ENCODE measurements at places on chromosomes 2 and 18. TPM values are rescaled to one million over a fixed set of nuclear protein-coding genes. Genes with fewer than 3 reads are reported as not detected.

The TWSG1 gene
- 35.7 TPM for total RNA-seq

The EN1 gene
- total RNA-seq = not detected

- no peak overlapping the region for H3K4me3 ChIP-seq
- H3K27me3 ChIP-seq = no peaks in the 10 kb centered on the region
- no peak overlapping the region for H3K27ac ChIP-seq
- no peaks in the 10 kb centered on the region for H3K4me1 ChIP-seq
- no peak for DNase-seq
These were observed 743.6 kb upstream of the FANCL start for GRCh38 chr2:58984731-58985130.

- no peak overlapping the region for H3K27ac ChIP-seq
- no peak for DNase-seq
- no peak overlapping the region for H3K4me3 ChIP-seq
These were observed 188.3 kb downstream of the ANKRD30B start for GRCh38 chr18:14936313-14936712.

DNA sequence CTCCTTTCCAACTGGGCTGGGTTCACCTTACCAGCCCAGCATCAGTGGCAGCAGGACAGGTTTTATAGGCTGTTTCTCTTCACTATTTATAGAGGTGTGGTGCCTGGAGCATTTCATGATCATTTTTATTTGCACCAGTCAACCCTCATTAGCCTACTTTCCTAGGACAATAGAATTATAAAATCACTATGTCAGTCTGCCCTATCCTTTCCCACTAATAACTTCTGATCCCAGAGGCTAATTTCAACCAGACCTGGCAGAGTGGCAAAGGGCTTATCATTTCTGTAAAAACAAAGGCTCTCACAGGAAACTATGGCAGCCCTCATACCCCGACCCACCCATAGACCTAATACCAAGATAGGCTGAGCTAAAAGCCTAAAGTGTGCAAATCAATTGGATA, 243.5 kb upstream of the TMEFF2 start:
- H3K27ac ChIP-seq = no peak overlapping the region
- no peaks in the 10 kb centered on the region for H3K4me1 ChIP-seq
- DNase-seq = no peak
- no peaks in the 10 kb centered on the region for H3K36me3 ChIP-seq
- H3K4me3 ChIP-seq = no peak overlapping the region

GRCh38 chr2:10574911-10575310, 114.9 kb downstream of the NOL10 start:
- DNase-seq = no peak
- H3K4me3 ChIP-seq = no peak overlapping the region
- H3K4me1 ChIP-seq = peaks cover 3% of the 10 kb centered on the region
- peaks cover 50% of the 10 kb centered on the region for H3K36me3 ChIP-seq
- no peak overlapping the region for H3K27ac ChIP-seq

DNA sequence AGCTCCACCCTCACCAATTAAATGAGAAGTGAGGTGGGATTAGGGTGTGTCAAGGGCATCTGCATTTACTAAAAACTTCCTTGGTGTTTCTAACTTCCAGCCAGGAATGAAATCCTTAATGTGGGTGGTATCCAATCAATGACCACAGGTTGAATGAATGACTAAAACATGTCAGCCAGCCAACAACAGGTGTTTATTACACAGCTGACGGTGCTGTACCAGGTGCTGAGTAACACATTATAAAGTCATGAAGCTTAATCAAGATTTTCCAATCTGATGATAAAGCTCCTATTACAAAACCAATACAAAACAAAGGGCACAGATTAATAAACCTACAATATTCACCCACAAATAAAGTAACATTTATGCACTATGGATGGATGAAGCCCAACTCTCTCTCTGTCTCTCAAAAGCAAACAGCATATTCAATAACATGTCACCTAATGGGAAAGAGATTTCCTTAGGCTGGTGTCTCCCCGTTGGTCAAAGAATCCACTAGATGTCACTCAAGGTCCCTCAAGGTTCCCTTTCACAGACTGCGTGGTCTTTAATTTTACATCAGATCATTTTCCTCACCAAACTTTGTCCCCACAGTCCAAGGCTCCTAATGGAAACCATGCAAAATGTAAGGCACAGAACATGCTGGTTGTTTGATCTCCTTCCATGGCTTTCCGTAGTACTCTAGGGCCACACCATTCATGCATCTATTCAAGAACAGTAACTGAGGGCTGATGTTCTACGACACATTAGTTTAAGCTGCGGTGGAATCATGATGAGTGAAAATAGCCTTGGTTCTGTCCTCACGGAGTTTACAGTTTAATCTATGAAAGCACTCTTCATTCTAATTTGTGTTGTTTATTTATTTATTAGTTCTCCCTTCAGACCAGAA, 6.4 kb upstream of the PTPN4 start:
- no peak overlapping the region for H3K4me3 ChIP-seq
- no peak overlapping the region for H3K27ac ChIP-seq
- no peaks in the 10 kb centered on the region for H3K27me3 ChIP-seq
- DNase-seq = peak; percentile 41
- no peaks in the 10 kb centered on the region for H3K36me3 ChIP-seq

GRCh38 chr18:74334242-74334893, 18.7 kb downstream of the C18orf63 start:
- no peak for DNase-seq
- no peaks in the 10 kb centered on the region for H3K36me3 ChIP-seq
- no peaks in the 10 kb centered on the region for H3K4me1 ChIP-seq
- no peak overlapping the region for H3K4me3 ChIP-seq
- H3K27ac ChIP-seq = no peak overlapping the region
- H3K27me3 ChIP-seq = peaks cover 10% of the 10 kb centered on the region

DNA sequence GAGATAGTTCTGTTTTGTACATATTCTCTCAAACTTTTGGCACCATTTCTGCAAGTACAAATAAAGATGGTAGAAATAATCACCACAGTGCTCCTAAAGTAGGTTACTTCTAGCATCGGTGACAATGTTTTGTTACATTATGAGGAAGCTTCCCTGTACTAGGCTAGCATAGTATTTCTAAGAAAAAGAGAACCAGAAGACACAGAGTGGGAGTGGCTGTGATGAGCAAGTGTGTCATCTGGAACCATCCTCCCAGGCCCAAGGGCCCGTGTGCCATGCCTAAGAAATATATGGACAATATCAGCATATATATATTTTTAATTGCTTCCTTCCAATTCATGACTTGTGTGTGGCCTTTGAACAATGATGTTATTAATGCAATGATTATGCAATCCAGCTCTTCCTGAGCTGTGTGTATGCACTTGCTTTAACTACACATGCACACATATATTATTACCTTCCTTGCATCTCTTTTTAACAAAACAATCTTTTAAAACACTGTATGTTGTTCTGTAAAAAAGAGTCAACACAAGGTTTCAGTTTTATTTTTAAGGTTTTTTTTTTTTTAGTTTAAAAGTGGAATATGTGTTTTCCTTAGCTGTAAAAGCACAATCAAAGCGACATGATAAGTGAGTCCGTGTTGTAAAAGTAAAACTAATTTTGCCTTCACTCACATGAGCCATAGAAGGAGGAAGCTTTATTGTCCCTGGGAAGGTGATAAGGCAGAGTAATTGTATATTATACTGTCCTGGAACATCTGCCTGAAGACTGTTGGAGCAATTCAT, 303.9 kb downstream of the ZNF407 start:
- no peaks in the 10 kb centered on the region for H3K4me1 ChIP-seq
- H3K27me3 ChIP-seq = no peaks in the 10 kb centered on the region
- DNase-seq = no peak
- no peak overlapping the region for H3K27ac ChIP-seq
- no peak overlapping the region for H3K4me3 ChIP-seq

The KLHL30 gene
- total RNA-seq = 0.61 TPM

GRCh38 chr2:190501702-190502407, 32.7 kb downstream of the NEMP2 start:
- H3K27ac ChIP-seq = no peak overlapping the region
- no peak overlapping the region for H3K4me3 ChIP-seq

DNA sequence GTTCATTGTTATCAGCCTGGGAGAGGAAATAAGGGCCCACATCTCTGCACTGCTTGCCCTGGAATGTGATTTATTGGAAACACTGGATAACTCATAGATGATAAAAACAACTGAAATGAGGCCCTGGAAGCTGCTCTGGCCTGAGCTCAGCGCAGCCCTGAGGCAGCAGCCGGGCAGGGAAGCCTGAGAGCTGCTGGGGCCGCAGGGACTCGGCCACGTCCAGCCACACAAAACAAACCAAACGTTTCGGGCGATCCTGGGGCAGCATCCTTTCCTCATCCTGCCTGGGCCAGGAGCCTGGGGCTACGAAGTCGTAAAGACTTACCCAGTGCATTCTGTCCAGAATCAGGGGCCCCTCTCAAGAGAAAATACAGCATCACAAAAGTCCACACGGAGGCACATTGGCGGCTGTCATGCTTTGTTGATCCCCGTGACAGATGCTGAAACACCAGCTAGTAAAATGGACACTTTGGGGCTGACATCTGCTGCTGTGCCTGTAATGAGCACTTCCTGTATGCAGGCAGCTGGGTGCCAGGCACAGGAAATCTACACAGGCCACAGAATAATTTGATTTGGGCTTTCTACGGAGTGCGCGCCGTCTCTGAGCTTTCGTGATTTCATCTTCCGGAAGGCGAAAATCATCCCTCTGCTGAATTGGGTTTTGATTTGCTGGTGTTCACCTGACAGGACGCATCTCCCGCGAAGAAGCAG, 250.6 kb downstream of the EIPR1 start:
- no peak overlapping the region for H3K4me3 ChIP-seq
- H3K27ac ChIP-seq = no peak overlapping the region
- no peak for DNase-seq
- no peaks in the 10 kb centered on the region for H3K4me1 ChIP-seq
- no peaks in the 10 kb centered on the region for H3K36me3 ChIP-seq
- no peaks in the 10 kb centered on the region for H3K27me3 ChIP-seq

DNA sequence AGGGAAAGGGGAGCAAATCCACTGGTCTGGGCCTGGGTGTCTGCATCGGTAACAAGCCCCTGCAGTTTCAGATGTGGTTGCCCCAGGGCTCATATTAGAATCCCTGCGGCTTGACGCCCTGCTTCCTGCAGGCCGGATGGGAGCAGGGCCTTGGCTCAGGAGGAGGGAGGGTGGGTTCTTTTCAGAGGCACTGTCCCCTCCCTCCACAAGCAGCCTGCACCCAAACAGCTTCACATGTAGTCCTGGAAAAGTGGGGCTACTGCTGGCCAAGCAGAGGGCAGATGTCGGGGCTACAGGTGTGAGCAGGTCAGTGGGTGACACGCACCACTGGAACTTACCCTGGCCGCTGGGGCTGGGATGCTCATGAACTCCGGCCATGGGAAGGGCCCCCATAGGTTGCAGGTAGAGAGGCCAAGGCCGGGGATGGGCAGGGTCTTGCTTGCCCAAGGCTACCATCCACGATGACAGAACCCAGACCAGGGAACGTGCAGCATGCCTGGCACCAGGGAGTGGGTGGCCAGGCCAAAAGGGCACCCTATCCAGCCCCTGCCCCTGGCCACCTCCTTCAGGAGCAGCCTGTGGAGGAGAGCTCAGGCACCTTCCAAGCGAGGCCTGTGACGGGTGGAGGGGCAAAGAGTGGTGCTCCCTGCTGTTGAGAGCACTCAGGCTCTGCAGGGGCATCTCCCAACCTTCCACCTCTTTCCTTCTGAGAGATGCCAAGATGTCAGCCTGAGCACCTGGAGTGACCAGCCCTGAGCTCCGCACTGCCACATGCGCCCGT, 16.8 kb downstream of the ARID5A start:
- H3K4me1 ChIP-seq = peaks cover 57% of the 10 kb centered on the region
- no peaks in the 10 kb centered on the region for H3K36me3 ChIP-seq
- H3K4me3 ChIP-seq = no peak overlapping the region
- DNase-seq = no peak

DNA sequence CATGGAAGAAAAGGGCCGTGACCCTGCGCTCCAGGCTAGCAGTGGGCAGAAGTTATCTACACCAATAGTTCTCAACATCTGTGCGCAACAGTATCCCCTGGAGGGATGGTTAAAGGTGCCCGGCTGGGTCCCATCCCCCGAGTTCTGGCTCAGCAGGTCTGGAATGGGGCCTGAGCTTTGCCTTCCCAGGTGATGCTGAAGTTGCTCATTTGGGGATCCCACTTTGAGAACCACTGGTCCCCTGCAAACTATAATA, 31.1 kb downstream of the DNMT3A start:
- no peak overlapping the region for H3K4me3 ChIP-seq
- no peak for DNase-seq
- H3K4me1 ChIP-seq = peaks cover 28% of the 10 kb centered on the region
- no peaks in the 10 kb centered on the region for H3K27me3 ChIP-seq

DNA sequence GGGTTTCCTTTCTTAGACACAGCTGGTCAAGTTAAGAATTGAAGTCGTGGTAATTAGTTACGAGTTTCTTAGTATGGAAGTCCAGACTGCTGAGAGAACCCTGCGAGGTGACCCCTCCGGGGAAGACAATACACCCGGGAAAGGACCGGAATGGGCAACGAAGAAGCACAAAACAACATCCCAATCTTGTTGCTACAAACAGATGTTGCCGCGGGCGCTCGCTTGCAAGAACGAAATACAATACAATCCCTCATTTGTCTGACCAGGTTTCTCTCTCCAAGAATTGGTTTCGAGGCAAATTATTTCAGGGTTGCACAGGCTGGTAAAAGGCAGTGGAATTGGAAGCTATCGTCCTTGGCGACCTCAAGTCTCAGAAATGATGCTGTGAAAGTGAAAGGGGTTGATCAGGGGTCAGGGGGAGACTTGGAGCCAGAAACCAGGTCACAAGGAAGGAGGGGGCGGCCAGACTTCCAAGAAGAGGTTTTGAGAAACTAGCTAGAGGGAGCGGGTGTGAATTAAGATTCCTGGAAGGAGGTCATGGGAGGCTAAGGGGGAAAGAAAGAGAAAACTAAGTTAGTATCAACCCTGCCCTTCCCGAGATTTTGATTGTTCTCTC, 401.9 kb downstream of the HRH4 start:
- DNase-seq = no peak
- no peak overlapping the region for H3K4me3 ChIP-seq
- no peak overlapping the region for H3K27ac ChIP-seq
- no peaks in the 10 kb centered on the region for H3K4me1 ChIP-seq
- no peaks in the 10 kb centered on the region for H3K36me3 ChIP-seq
- H3K27me3 ChIP-seq = peaks cover 28% of the 10 kb centered on the region

Data from HCT116 (cell line).